CMK (cell line): ENCODE measurements at places on chromosomes 3 and 15.

DNA sequence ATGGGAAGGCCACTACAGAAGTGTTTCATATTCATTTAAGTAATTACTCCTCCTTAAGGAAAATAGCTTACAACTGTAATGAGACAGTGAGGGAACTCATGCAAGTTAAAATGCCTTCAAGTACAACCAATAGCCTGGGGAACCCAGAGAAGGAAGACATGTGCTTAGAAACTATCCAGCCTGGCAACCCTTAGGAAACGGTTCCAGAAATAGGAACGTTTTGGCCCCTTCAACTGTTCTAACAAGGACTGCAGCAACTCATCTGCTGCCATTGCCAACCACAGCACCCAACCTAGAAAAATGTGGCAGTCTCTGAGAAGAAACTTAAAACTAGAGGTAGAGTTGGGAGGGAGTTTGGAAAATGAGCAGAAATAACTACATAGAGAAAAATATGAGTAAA, 147.5 kb upstream of the STRIT1 start:
- DNase-seq: no peak

DNA sequence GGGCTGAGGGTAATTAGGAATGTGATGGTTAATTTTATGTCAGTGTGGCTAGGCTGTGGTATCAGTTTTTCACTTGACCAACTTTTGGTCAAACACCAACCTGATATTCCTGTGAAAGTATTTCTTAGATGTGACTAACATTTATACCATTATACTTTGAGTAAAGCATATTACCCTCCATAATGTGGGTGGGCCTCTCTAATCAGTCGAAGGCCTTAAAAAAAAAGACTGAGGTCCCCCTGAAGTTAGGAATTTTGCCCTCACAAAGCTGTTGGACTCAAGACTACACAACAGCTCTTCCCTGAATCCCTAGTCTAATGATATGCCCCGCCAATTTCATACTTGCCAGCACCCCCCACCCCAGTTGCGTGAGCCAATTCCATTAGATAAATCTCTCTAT, 12.5 kb downstream of the SLMAP start:
- no peak for DNase-seq

DNA sequence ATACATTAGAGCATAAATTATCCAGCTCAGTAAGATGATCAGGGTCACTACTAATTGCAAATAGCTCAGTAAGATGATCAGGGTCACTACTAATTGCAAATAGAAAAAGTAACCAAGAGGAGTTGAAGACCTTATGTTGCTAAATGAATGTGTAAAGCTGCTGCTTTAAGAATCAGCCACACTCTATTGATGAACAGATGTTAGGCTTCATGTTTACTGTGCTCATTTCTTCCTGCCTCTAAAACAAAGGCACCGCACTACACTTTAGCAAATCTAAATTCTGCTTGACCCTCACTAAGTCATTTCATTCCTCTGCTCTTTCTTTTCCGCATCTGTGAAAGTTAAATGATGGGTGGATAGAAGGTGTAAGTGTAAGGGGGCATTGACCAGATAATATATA, 92.6 kb upstream of the PLSCR4 start:
- no peak for DNase-seq

DNA sequence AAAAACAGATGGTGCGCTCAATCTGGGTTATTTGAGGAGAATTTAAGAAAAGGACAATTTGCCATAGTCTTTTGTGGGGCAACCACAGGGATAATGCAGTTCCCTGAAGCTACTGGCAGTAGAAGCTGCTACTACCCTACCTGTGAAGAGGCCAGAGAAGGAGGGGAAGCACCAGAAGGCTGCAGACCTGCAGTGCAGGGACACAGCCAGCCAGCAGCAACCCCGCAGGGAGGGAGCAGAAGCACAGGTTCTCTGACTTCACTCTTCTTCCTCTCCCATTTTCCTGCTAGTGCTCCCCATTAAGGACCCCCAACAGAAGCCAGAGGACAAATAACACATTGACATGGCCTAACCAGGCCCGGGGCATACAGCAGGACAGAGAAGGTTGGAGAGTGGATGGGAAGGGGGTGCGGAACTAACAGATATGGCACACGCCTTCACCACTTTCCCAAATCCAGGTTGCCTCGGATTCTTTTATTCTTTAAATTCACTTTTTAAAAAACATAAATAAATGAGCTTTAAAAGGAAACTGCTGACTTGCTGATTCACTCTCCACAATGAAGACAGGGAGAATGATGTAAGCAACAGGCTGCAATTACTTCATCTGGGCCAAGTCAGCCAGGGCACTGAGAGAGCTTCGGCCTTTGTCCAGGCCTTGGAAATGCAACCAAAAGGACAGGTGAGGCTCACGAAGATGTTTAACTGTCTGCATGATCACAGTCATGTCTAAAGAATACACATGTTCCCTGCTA, 30.1 kb downstream of the POPDC2 start:
- DNase-seq: no peak

- no peak for DNase-seq
Observed at GRCh38 chr3:103002425-103003176, 567.8 kb downstream of the ZPLD1 start.

GRCh38 chr3:127091376-127091775, 101.6 kb upstream of the PRR23E start:
- DNase-seq: no peak

GRCh38 chr15:74635228-74635627, 19.6 kb downstream of the CLK3 start:
- DNase-seq: peak; percentile 59

DNA sequence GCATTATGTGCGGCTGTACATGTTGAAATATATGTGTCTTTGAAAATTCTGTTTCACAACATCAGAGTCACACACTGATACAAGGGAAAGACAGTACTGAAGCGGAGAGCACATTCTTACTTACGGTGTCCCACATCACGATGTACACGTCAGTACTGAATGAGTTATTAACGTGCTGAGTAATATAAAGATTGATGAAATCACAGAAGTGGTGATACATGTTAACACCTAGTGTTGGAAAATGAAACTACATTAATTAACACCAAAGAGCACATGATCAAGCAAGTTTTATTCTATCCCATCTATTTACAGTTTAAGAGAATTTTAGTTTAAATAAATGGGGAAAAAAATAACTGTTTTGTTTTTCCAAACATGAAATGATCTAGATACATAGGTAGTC, 15.6 kb downstream of the EOGT start:
- DNase-seq: no peak
